ENCODE measurements at places on chromosomes 13 and 19.

DNA sequence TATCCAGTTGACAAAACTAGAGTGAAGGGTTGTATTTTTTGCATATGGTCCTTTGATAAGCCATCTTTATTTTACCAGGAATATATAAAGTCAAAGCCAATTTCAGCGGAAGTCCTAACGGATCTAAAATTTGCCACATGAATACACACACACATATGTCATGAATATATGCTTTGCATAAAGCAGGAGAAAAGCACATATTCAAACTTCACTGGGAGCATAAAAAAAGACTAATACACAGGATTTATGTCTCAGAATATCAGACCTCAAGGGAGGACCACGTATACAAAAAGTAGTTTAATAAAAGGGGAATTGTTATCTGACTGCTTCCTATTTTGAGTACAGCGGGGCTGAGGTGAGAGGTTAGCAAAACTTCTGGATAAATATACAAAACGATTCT lies 308.7 kb downstream of the PCDH9 start:
- DNase-seq: no peak

DNA sequence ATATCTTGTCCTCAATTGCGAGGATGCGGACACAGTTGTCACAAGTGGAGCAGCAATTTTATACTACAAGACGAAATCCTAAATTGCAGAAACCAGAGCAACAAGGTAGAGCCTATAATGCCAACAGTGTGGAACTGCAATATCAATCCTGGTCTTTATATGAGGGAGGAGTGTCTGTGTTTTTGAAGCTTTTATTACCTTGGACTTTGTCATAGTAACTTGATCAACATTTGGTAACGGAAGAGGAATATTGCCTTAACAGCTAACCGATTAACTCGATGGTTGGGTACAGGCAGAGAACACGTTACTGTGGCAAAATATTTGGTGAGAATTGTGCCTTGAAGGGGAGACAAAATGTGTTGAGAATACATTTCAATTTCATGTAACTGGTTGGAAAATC lies 661.5 kb downstream of the FGF9 start:
- no peak for DNase-seq

DNA sequence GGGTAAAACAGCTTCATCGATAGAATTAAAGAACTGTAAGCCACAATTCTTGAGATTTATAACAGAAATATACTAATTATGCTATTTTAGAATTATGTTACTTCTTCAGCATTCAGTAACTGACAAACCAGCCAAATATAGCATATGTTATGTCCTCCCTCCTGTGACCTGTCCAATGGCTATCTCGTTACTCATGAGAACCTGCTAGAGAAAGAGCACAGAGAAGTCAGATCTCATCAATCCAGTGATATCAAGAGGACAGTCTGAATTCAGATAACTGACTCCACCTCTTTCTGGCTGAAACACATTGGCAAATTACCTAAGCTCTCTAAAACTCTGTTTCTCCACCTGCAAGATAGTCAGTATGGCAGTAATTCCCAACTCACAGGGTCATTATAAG lies 170.4 kb downstream of the FGF14 start:
- DNase-seq: no peak

- peak; percentile 32 for DNase-seq
These were observed 6.4 kb upstream of the DMWD start for GRCh38 chr19:45798995-45799517.

- DNase-seq: no peak
These were observed 141.6 kb downstream of the RXFP2 start for GRCh38 chr13:31880851-31881494.

Data from effector memory CD4-positive, alpha-beta T cell (primary cell).